Occipital lobe (tissue), 3 donors: ENCODE measurements at places on chromosomes 3 and 15.

- DNase-seq, result no peak
Observed at GRCh38 chr3:194736277-194736895, 50.7 kb downstream of the FAM43A start.

DNA sequence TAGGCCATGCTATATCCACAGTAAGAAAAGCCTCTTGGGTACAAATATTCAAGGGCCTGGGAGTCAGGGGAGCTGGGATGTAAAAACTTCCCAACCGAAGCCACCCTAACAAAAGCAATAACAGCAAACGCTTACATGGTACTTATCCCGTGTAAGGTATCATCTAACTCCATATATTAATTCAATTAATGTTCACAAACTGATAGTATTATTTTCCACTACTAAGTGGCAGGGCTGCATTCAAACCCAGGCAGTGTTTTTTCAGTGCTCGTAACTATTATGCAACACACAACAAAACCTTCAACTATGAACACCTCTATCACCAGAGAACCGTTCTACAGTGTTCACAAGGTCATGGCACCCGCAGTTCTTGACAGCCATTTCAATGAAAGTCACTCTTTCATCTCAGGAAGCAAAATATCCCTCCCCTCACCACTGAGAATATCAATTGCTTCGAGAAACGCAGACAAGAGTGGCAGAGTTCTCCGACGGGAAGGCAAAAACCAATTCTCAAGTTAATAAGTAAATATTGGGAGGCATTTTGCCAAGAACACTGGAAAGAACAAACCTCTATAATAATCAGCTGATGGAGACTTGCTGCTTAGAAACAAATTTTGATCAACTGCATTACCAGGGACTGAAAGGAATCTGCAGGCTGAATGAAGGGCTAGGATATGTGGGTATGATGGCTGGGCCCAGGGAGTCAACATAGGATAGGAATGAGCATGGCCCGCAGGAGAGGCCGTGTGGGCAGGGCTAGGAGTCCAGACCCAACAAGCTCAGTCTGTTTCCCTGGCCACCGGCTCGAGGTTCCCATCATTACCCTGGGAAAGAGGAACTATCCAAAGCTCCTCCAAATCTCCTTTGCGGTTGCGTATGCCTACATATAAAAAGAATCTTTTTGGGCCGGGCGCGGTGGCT, 72.3 kb downstream of the XXYLT1 start:
- DNase-seq, result no peak

DNA sequence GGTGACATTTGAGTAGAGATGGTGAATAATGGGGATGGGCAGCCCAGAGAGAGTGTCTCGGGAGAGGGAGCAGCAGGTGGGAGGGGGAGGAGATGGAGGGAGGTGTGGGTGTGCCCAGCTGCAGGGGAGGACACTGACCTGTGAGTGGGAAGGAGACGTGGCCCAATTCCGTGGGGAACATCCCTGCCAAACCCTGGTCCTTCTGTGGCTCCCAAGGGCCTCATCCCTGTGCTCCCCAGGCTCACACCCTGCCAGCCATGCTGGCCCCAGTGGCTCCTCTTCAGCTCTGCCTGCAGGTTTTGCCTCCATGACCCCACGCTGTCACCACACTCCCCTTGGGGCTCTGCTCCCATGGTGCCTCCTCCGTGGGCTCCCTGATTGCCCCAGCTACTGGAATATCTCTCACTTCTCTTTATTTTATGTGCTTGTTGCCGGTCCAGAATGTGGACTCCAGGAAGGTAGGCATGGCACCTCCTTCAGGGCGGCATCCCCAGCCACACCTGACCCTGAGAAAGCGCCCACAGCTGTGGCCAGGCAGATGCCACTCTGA, 7.0 kb downstream of the CFAP100 start:
- no peak for DNase-seq

- DNase-seq, result no peak
Observed at GRCh38 chr15:80785811-80786354, 6.7 kb downstream of the CEMIP start.

DNA sequence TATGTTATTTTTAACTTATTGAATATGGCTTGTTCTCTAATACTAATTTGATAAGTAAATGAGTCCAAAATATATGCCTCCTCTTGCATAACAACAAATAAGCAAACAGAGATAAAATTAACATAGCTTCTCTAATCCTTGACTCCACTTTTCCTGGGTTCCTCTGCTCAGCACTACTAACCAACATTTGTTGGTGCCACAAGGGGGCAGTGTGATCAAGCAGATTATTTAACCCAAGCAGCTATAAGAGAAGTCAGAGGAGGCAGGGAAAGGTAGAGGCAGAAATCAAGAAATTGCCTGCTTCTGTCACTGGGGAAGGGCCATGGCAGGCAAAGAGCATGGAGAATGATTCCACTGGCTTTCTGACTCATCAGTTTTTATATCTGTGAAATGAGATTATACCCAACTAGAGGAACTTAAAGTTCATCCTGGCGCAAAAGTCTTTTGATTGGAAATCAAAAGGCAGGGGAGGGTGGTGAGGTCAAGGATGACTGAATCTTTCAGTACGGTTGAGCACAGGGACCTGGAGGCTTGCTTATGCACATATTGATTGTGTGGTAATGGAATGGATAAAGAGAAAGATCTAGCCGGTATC, 152.2 kb downstream of the IGSF11 start:
- peak; percentile 40 for DNase-seq

DNA sequence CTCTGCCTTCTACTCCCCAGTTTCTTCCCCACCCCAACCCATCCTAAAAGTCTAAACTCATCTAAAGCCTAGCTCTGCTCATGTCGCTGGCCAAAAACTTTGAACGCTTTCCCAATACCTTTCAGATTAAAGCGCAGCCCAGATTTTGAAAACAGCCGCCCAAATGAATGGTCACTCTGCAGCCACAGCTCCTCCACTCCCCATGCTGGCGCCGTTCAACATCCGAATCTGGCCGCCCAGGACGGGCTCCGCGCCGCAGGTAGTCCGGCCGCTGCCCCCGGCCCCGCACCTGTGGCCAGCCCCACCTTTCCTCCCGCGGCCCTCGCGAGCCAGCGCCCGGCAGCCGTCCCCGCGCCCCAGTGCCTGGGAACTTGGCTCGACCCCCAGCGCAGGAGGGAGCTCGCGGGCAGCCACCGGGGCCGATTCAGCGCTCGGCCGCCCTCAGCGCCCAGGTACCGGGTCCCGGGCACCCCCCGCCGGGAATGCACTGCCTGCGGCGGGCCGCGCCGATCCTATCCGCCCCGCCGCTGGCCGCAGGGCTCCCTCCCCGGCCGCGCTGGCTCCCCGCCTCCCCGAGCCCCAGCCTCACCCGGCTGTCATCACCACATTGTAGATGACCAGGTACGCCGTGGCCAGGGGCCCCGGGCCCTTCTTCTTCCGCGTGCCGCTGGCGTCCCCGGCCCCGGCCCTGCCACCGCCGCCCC, 417 bp downstream of the HACD2 start:
- no peak for DNase-seq

DNA sequence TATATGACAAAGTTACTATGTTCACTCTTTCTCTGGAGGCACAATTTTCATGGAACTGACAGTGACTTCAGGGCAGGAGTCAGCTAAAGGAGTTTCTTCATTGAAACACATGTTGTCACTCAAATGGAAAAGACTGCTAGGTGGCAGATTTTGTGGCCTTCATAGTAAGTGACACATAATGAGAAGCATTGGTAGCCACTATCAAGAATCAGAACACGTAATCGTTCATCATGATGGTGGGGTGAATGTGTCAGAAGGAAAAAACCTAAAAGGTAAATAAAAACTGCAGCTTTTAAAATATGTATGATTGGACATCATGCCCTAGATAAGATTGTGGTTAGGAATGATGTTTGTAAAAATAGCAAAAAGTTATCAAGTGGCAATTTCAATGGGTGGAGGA, 1491.0 kb downstream of the SI start:
- no peak for DNase-seq

DNA sequence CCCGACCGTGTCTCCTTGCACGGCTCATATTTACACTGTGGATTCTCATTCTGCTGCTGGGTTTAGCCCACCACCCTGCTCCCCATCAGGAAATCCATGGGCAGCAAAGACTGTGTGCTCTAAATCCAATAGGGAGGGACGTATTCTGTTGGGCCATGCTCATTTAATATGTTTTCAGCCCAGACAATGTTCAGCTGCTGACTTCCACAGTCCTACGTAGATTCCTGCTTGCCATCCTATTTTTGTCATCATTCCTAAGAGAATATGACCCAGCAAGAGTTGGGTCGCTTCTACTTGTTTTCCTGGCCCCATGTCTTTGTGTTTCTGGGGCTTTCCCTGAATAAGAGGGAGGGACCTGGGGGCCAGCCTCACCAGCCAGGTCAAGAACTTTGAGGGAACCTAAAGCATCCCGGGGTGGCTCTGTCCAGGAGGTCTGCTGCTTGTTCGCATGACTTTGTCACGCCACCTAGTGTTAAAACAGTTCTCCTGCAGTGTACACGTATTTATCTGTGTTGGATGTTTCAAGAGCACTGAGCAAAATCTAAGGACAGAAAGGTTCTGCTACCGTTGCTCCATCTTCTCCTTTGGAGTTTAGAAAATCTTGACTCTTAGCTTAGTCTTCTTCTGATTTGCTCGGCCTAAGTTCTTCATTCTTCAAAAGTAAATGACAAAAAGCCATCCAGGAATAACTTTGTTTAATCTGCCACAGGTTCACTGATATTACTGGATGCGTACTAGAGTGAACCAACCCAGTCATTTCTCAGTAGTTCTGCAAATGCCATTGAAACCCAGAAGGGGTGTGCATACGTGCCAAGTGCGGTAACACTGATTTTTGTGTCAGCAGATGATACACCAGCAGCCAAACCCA, 79.8 kb upstream of the NR2E3 start:
- DNase-seq, result no peak

DNA sequence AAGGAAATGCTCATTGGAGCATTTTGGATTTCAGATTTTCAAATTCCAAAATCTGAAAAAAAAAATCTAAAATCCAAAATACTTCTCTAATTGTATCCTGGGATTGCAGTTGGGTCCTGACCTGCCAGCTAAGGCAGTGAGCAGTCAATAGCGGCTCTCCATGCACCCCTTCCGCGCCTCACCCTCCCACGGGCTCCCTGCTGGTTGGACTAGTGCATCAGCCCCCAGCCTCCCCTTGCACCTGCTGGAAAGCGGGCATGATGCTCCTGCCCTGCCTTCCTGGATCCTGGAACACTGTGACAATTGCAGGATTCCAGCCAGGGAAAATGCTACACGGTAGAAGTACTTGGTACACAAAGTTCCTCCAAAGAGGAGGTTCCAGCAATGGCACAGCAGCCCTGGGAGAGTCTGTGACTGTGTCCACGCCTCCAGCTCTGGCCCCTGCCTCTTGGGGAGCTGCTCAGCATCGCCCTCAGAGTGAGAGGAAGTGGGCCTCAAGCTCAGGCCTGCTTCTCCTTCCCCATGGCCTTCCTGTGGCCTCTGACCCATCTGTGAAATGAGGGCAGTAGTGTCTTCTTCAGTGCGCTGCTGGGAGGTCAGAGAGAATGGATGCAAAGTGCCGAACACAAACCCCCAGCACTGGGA, 39.5 kb upstream of the CHRNB4 start:
- DNase-seq, result no peak
